ENCODE measurements at places on chromosomes 4 and X.
A peak's percentile ranks its signal among the peaks of the same experiment; 100 is the strongest.

- DNase-seq: no peak
Observed at GRCh38 chr4:38386654-38387188, 277.3 kb upstream of the KLF3 start.

GRCh38 chrX:15674514-15674840, 9.9 kb upstream of the CLTRN start:
- DNase-seq: no peak

GRCh38 chrX:24720036-24720435, 26.3 kb downstream of the POLA1 start:
- no peak for DNase-seq

DNA sequence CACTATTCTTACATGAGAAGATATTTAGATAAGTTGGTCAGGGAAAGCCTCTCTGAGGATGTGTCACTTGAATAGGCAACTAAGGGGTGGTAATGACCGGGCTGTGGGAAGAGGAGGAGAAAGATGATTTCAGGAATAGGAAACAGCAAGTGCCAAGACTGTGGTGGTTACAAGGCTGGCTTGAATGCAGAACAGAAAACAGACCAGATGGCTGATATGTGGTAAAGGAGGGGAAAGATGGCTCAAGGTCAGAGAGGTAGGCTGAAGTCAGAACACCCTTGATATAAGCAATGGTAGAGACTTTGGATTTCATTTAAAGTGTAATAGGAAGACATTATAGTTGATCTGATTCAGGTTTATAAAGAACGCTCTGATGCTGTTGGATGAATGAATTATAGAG, 15.0 kb downstream of the TLR7 start:
- no peak for DNase-seq

GRCh38 chr4:41213625-41214135, 662 bp downstream of the APBB2 start:
- DNase-seq: peak; percentile 74

DNA sequence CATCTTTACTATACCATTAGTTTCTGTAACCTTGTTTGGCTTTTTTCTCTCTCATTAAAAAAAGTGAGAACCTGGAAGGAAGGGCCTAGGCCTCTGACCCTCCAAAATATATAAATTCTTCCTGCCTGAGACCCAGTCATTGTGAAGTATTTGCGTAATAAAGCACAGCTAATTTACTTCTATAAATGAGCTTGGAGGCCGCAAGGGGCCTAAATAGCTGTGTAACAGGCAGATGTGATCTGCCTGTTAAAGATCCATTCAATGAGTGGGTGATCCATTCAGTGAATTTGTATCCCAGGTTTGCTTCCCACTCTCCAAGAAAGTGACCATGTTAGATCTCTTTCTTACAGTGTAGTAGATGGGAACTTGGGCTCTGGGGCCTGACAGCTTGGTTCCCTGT, 595 bp upstream of the PYURF start:
- DNase-seq: no peak

- no peak for DNase-seq
Observed at GRCh38 chr4:110309675-110310074, 111.3 kb upstream of the ELOVL6 start.

DNA sequence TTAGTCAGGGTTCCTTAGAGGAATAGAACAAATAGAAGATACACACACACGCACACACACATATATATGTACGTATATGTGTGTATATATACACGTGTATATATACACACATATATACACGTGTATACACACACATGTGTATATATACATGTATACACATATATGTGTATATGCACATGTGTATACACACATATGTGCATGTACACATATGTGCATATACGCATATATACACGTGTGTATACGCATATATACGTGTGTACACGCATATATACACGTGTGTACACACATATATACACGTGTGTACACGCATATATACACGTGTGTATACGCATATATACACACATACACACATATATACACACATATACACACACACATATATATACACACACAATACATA, 41.5 kb downstream of the ASMT start:
- no peak for DNase-seq

DNA sequence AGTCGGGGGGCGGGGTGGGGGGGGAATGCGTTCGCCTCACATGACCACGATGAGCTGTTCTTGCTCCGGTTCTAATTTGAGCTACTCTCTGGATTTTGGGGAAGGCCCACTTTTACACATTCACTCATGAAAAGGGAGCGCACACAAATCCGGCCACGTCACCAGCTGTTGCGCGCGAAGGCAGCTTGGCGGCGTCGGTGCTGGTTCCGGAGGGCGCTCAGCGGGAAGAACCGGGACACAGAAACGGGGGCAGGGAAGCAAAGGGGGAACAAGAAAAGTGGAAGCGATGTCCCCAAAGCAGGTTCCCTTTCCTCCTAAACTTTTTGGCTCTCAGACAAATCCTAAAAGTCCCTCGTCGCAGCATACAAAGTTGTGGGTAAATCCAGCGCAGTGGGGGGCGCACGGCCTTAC, 605 bp downstream of the ANXA5 start:
- DNase-seq: peak; percentile 90

DNA sequence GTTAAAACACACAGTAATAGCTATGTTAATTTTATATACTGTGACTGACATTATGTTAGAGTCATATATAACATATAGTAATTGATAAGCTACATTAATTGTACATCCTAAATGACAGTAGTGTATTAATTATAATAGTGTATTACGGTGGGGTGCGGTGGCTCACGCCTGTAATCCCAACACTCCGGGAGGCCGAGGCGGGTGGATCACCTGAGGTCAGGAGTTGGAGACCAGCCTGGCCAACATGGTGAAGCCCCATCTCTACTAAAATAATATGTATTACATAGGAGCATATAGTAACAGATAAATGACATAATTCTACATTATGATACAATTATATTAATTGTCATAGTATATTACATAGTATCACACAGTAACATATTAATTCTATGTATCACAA, 12.2 kb downstream of the ASMTL start:
- peak; percentile 9 for DNase-seq

DNA sequence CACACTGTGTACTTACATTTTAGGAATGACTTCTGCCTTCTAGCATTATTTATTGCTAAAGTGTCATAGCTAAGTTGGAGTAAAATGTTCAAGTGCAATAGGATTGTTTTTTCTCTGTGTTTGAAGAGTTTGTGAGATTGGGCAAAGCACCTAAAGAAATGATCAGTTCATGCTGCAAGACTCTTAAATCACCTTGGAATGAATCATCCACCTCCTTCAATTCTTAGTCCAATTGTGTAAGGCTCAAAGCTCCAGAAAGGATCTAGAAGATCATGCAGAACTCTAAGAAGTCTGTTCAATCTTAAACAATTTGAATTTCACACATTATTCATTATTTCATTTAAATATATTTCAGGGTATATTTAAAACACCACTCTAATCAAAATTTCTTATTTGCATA, 137.1 kb downstream of the AMELX start:
- no peak for DNase-seq

GRCh38 chr4:10256203-10256602, 139.6 kb upstream of the WDR1 start:
- DNase-seq: no peak

GRCh38 chrX:12702509-12703091, 88.6 kb upstream of the PRPS2 start:
- DNase-seq: no peak

DNA sequence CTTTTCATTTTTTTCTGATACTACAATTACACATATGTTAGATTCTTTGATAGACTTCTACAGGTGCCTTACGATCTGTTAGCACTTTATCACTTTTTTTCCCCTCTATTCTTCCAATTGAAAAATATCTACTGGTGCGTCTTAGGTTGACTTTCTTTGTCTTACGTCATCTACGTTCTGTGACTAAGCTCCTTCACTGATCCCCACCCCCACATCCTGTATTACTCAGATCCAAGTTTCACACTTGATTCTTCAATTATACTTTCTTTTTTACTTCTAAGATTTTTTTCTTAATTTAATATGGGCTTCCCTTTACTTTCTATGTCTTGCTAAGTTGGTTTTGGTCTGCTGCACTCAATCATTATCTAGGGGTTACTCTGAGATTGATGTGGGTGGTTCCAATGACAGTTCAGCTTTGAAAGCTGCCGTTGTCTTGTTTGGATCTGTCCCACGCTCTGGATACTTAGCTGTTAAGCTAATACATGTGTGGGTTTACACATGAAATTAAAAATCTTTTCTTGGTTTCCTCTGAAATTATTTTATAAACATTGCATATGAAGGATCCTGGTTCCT, 1321.1 kb downstream of the RAPGEF2 start:
- no peak for DNase-seq

GRCh38 chr4:110622841-110623717, at the start of gene PITX2:
Gene PITX2, minus strand, starts transcription at chr4:110623077. Its CDS starts 617 bp downstream, at chr4:110622460.
- DNase-seq: peak; percentile 80

DNA sequence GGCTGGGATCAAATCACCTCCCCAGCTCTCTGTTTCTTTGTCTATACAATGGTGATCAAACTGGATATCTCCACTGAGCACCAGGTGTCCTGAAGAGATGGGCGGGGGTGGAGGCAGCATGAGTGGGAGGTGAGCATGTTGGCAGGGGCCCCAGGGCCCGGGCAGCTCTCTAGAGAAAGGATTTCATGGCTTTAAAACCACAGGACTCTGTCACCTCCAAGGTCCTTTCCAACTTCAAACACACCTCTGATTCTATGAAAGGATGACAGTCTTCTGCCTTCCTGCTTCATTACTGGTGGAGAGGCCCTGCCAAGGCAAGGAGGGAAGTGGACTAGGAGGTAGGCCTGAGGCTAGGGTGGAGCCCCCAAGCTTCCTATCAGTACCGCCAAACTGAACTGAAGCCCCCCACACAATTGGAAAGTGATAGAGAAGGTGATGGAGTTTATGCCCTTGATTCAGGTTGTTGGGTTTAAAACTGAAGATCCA, 38.6 kb downstream of the TRIM2 start:
- DNase-seq: no peak

- no peak for DNase-seq
Observed at GRCh38 chrX:1231850-1232465, 19.5 kb upstream of the CRLF2 start.

DNA sequence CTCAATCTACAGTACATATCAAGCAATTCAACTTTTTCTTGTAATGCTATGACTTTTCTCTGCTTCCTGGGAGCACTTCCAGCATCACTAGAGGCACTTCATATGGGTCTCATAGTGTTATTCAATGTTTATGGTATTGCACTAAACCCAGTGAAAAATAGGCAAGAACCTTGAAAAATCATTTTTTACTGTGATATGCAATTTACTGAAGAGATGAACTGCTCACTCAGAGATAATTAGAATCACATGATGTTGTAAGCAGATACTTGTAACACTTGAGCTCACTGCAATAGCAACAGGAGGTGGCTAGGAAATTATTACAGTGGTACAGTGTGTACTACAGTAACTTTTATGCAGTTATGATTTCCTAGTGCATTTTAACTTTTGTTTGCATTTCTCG, 93.3 kb downstream of the RASGEF1B start:
- no peak for DNase-seq

- no peak for DNase-seq
Observed at GRCh38 chrX:109880629-109881028, 122.3 kb upstream of the TMEM164 start.
